Aorta (tissue), 5 donors: ENCODE measurements at places on chromosomes 5 and 9.

- no peak for DNase-seq
Measured at GRCh38 chr5:171978519-171978918, 27.9 kb downstream of the FBXW11 start.

- no peak for DNase-seq
Measured at GRCh38 chr5:53194086-53194485, 84.5 kb upstream of the MOCS2 start.

DNA sequence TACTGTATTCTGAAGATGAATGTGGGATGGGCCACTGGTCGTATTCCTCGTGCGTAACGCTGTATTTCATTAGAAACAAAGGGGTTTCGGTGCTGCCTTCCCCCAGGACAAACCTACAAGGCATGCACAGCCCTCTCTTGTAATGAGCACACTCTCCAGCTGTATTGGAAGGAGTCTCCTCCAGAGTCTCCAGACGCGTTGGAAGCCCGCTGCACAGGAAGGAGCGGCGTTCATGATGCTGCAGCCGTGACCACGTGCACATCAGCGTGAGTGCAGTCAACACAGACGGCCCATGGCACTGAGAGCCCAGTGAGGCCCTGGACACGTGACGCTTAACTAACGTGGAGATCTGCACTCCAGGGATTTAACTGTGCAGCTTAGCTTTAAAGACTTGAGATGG is 209.0 kb upstream of the IRX1 start:
- no peak for DNase-seq

DNA sequence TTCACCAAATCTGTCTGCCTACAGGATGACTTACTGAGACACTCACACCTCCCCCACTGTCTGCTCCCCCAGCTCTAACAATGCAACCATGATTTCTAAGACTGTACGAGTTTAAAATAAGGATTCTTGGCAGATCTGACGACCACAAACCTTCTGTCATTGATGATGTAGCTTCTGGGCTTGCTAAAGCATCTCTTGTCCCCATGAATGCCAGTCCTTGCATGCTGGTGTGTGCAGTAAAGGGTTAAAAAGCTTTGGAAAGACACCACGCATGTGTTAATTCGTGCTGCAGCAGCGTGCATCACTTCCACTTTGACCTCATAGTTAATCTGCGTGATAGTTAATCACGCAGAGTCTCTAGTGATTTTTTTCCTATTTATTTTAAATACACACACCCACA is 411 bp upstream of the GABRG2 start:
- DNase-seq, result no peak

DNA sequence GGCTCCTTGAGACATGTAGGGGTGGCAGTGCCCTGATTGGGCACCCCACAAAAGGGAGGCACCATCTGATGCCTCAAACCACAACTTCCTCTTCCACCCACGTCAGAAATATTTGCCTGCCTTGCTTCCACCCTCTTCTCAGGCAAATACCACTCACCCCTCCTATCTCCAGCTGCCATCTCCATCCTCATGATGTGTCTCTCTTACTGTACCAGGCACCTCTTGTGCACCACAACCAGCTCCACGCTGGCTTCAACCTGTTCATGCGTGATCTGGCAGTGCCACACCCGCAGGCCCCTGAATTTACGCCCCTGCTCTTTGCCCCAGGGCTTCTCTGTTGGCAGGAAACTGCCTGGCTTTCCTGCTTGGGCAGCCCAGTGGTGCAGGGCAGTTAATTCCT is 87.8 kb upstream of the HSPA9 start:
- no peak for DNase-seq

- peak; percentile 78 for DNase-seq
Measured at GRCh38 chr9:5042661-5043178, 57.6 kb downstream of the JAK2 start.

- DNase-seq, result no peak
Measured at GRCh38 chr9:122806661-122807060, 6.7 kb downstream of the OR1K1 start.

DNA sequence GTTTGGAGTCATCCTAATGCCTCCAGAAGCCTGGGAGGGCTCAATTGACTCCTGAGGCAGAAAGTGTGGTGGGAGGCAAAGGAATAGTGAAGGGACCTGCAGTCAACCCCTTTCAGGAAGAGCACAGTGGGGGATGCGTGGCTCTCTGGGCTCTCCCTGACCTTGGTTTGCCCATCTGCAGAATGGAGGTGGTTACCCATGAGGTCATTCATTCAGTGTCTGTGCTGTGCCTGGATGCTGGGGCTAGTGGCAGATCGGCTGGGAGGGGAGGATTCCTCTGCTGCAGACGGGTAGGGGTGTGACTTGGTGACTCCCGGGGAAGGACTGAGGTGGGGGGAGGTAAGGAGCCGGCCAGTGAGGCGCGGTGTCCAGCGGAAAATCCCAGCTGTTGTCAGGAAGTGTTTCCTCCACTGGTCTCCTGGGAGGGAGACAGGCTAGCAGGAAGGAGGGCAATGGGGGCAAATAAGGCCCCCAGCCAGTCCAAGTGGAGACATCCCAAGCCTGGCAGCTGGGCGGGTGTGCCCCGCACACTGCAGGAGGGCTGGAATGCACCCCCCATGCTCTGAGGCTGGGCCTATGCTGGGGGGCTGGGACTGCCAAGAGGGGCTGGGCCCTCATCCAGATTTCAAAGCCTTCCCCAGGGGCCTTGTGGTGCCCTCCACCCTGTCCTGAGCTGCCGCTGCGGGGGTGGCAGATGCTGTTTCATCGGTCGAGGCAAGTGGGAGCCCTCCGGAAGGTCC is 10.9 kb downstream of the CXXC5 start:
- DNase-seq, result no peak
